A549 treated with AZD2906 at 1 μM for 4 hours (cell line): ENCODE measurements at places on chromosomes 4 and X. TPM values are rescaled to one million over a fixed set of nuclear protein-coding genes. Genes with fewer than 3 reads are reported as not detected.

The FGB gene
- total RNA-seq: 16.1 to 21.4 TPM (median 17.1 TPM) in 5 replicates

The LEF1 gene
- total RNA-seq: 0.07 to 0.19 TPM (median 0.12 TPM) in 5 replicates

The MSX1 gene
- 5.9 to 10.1 TPM (median 9.0 TPM) in 5 replicates for total RNA-seq

The OPN1LW gene
- not detected in 5 replicates for total RNA-seq

The MMGT1 gene
- 15.8 to 18.3 TPM (median 17.7 TPM) in 5 replicates for total RNA-seq

The NAP1L2 gene
- 0.94 to 1.1 TPM (median 1.0 TPM) in 5 replicates for total RNA-seq

The SMR3B gene
- total RNA-seq: not detected in 5 replicates

The SPANXB1 gene
- total RNA-seq: 1.4 to 3.1 TPM (median 2.2 TPM) in 5 replicates
